CD4-positive, alpha-beta T cell treated with Interleukin-21 for 1 hour (primary cell): ENCODE measurements at places on chromosomes 16 and 17.

DNA sequence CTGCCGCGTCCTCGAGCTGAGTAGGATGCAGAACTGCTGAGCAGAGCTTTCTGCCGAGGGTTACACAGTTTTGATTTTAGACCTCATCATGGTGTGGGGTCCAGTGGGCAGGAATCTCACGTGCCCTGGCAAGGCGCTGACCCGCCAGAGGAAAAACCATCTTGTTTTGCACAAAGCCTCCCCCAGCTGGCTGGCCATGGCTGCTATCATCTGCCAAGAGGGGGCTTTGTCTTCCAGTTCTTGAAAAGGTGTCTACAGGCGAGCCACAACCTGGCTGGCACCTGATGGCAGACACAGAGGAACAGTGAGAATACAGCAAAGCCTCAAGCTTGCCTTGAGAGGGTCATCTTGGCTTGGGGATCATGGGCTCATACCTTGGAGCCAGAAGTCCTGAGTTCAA is 118.3 kb downstream of the CMIP start:
- no peak for DNase-seq

DNA sequence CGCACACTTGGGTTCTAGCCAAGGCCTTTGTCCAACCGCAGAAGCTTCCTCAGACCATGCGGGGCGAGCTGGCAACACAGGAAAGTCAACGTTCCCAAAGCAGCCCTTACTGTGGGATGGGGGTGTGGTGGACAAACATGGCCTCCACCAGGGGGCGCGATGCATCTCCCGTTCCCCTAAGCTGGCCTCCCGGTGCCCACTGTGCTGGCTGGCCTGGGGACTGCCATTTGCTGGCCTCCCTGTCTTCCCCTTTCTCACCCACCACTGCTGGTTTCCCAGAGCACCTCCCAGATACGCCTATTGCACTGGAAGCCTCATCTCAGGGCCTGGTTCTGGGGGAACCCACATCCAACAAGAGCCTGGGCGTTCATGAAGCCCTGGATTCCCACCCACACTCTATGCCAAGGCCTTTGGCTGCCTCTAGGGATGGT is 145.3 kb downstream of the IRF8 start:
- peak; percentile 13 for DNase-seq

- peak; percentile 9 for DNase-seq
Measured at GRCh38 chr16:31696968-31697743, 169.5 kb downstream of the AHSP start.

GRCh38 chr17:79057737-79058385 is 16.8 kb upstream of the ENGASE start:
- no peak for DNase-seq

- no peak for DNase-seq
Measured at GRCh38 chr17:47304186-47304585, 19.6 kb upstream of the EFCAB13 start.

DNA sequence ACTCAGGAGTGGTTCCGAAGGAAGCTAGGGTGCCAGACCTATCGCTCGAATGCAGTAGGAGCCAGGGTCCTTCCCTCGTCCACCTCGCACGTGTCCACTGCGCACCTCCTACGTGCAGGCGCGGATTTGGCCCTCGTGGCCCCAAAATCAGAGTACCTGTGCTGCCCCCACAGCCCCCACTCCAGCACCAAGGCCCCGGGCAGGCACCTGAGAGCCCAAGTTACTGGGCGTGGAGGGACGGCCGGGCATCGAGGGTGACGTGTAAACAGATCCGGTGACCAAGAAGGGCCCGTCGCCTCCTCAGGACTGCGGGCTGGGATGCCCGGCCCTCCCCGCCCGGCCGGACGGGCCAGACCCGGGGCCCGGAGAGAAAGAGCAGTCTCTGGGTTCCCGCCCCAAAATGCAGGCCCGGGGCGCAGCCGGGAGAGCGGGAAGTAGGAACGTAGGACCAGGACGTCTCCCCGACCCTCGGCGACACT is 492 bp downstream of the SLC25A39 start:
- DNase-seq: no peak
